ENCODE measurements at places on chromosomes 16 and 17. TPM values are rescaled to one million over a fixed set of nuclear protein-coding genes. Genes with fewer than 3 reads are reported as not detected.

TENT4B gene
- total RNA-seq = 9.2 TPM

EPX gene
- total RNA-seq = not detected

HCRT gene
- not detected for total RNA-seq

STAC2 gene
- total RNA-seq = not detected

TP53TG3C gene
- not detected for total RNA-seq

HDAC5 gene
- total RNA-seq = 27.3 TPM

EME2 gene
- 20.9 TPM for total RNA-seq

CHST5 gene
- 0.23 TPM for total RNA-seq

SECTM1 gene
- not detected for total RNA-seq

TMED6 gene
- total RNA-seq = 0.30 TPM

RAPGEFL1 gene
- total RNA-seq = 1.8 TPM

GLP2R gene
- not detected for total RNA-seq

PCGF2 gene
- 3.9 TPM for total RNA-seq

VAMP2 gene
- 5.9 TPM for total RNA-seq

PRKCB gene
- total RNA-seq = under 0.01 TPM

Measured in smooth muscle cell of the umbilical artery (primary cell).